ENCODE measurements at places on chromosomes 4 and X. TPM values are rescaled to one million over a fixed set of nuclear protein-coding genes. Genes with fewer than 3 reads are reported as not detected.
A peak's percentile ranks its signal among the peaks of the same experiment; 100 is the strongest.

Gene NRK
- total RNA-seq: 0.05 TPM

Gene MMRN1
- 0.16 TPM for total RNA-seq

Gene TRAM1L1
- 2.8 TPM for total RNA-seq

Gene LRAT
- 10.3 TPM for total RNA-seq

Gene CXXC4
- total RNA-seq: 1.7 TPM

Gene LRCH2
- 3.0 TPM for total RNA-seq

Gene ENPP6
- not detected for total RNA-seq

Gene UGT2B11
- total RNA-seq: not detected

Gene FGB
- not detected for total RNA-seq

Gene OTC
- total RNA-seq: not detected

Gene SLC38A5
- total RNA-seq: not detected

Gene CCNB3
- total RNA-seq: 1.1 TPM

DNA sequence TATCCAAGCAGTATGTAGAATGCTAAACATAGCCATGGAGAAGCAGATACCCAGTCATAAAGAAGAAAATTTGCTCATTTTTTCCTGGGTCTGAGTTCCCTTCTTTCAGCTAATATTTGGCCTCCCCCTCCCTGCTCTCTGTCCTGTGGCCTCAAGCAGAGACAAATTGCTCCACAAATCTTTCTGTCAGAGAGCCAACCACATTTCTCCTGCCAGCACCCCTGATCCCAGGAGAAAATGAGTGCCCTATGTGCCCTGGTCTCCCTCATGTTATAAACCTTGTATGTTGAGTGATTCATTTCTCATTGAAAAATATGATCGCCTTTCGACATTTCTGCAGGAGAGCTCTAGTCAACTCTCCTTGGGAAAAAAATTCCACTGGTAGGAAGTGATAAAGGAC, 82.0 kb downstream of the TMEM156 start:
- no peak for DNase-seq

- DNase-seq: no peak
Observed at GRCh38 chr4:166043801-166044200, 170.8 kb downstream of the TLL1 start.

DNA sequence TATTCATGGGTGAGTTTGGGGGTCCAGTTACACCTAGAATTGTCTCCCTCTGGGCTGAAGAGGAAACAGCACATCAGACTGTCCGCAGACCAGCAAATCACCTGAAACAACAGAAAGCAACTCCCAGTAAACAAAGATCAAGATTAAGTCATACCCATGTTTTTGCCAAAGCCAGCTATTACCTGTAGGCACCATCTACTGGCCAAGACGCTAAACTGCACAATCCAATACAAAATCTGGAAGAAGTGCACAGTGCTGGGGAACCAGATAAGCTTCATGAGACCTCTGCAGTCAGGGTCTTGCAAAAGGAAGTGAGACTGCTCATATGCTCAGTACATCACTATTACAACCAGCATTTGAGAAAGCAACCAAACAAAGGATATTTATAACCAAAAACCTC, 157.5 kb upstream of the ITM2A start:
- DNase-seq: peak; percentile 43

GRCh38 chrX:106263817-106264216, 95.7 kb downstream of the PWWP3B start:
- DNase-seq: no peak

DNA sequence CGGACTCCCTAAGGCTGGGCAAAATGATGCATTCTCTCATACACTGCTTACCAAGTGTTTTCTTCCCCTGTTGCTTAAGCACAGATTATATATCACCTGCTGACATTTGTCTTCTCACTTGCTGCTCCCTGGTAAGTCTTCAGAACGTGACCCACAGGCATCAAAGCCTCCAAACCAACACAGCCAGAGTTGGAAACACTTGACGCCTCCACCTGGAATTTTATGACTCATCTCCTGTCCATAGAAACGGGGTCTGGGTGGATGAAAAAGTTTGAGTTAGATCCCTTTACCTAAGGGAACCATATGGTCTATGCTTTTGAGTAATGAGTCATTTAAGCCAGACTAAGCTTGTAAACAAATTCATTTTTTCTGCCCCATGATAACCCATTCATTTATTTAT, 251.6 kb downstream of the USP46 start:
- DNase-seq: no peak

DNA sequence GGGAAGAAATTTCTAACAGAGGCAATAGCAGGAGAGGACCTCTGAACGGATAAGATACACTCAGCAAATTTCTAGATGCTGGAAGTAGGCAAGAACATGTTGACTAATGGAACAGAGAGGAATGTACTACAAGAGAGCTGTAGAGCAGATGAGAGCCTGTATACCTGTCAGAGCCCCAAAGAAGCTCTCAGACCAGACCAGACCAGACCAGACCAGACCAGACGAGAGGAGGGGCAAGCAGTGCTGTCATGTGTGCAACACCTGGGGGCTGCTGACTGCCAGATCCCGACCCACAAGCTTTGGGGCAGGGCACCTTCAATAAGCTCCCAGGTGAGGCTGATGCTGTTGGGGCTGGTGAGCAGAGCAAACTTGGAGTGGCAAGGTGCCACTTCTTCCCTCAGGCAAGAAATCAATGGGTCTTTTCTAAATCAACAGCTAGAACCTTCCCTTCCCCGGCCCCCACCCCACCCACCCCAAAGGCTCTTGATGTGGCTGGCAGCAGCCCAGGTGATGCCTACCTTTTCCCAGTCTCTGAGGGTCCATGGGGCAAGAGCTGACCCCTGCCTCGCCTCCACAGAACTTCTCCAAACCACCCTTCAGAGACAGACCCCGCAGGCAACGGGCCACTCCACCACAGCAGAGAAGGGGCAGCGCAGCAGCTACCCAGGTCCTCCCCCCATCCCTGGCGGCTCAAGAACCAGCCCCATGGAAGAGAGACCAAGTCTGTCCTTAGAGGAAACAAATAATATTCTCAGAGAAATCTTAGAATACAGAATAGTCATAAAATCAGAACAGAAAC, 32.7 kb downstream of the MECP2 start:
- DNase-seq: no peak

GRCh38 chr4:80507077-80507476, 171.5 kb downstream of the CFAP299 start:
- DNase-seq: no peak

DNA sequence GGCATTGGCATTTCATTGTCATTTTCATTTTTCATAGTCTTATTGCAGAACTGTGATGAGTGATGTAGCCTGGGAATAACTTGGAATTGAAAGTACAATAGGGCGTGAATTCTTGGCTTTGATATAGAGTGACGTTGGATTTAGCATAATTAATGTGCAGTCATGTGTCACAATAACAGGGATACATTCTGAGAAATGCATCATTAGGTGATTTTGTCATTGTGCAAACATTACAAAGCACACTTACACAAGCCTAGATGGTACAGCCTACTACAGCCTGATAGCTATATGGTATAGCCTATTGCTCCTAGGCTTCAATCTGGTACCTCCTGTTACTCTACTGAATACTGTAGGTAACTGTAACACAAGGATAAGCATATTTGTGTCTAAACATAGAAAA, 300.8 kb downstream of the DTHD1 start:
- DNase-seq: no peak

GRCh38 chr4:130705023-130705422, 1609.1 kb downstream of the C4orf33 start:
- DNase-seq: no peak
